NCI-H1092 treated with DMSO at 0.1 percent for 48 hours (cell line): ENCODE measurements at places on chromosomes 6 and 20.

GRCh38 chr6:6657085-6657819 is 68.7 kb downstream of the LY86 start:
- DNase-seq = no peak

- no peak for DNase-seq
These were observed 114.9 kb downstream of the FRK start for GRCh38 chr6:115945812-115946211.

- DNase-seq = no peak
These were observed 146.9 kb upstream of the BEND6 start for GRCh38 chr6:56807989-56808337.

DNA sequence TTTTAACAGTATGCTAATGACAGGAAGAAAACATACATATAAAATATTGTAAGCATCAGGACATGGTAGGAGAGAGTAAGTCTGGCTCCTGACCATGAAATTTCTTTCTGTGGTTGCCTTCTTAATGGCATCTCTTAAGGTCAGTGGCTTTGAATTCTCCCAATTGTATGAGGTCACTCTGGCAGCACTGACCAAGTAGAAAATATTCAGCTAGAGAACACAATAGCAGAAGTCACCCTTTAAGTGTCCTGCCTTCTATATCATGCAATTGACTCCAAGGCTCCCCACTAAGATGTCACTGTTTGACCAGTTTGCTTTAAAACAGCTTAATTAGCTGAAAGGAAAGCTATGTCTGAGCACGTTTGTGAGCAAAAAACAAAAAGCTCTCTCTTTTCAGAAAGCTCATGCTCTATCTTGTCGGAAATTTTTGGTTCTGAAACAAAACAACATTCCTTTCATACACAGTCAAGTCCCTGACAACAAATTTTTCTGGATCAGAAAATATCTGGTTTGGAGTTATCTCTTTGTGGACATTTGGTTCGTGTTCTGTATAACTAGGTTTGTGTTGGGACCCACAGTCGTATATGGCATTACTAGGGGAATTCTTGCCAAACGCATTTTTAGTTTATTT is 120.9 kb upstream of the IFNGR1 start:
- no peak for DNase-seq

GRCh38 chr6:130425537-130425936 is 59.7 kb downstream of the TMEM200A start:
- no peak for DNase-seq

DNA sequence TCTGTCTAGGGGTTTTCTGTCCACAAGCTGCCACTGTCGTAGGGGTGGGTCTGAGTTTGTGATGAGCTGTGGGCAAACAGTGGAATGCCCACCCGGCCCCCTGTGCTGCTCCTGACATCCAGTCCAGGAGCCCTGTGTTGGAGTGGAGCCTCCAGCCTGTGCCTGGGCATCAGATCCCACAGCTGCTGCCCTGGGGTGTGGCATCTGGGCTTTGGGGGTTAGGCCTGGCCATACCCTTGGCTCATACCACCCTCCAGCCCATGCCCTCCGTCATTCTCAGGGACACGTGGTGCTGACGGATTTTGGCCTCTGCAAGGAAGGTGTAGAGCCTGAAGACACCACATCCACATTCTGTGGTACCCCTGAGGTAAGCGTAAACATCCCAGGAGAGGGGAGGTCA is 12.9 kb downstream of the SGK2 start:
- DNase-seq = no peak

- peak; percentile 1 for DNase-seq
These were observed 1.2 kb downstream of the DDR1 start for GRCh38 chr6:30885481-30885998.

- no peak for DNase-seq
These were observed 120.8 kb upstream of the SSTR4 start for GRCh38 chr20:22914291-22914690.

- DNase-seq = no peak
These were observed 56.1 kb downstream of the ADAT2 start for GRCh38 chr6:143394389-143394788.

GRCh38 chr6:125754566-125754965 is 5.1 kb downstream of the HEY2 start:
- DNase-seq = no peak

DNA sequence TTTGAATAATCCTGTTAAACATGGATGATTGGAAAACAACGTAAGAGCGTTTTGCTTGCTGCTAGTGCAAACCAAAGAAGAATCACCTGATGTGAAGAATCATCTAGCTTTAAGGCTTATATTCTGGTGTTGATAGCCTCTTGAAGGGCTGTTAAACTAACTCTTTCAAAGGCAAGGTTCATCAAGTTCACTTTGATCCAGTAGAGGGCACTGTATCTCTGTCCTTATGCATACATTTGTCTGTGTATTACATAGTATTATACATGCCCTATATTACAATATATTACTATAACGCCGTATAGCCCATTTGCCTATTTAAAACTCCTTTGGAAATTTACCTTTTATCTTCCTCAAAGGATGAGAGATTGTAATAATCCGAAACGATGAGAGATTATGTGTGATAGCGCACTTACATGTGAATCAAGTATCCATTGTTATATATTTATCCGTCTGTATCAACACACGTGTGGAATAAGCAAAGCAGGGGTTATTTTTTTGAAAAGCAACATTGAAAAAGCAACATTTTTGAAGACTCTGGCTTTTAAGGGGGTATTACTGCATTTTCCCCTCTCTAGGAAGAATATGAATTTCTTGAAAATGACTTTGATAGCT is 50.8 kb upstream of the NRN1 start:
- DNase-seq = peak; percentile 13
